HFF-Myc (cell line): ENCODE measurements at places on chromosomes 3 and 15.

- no peak for DNase-seq
Observed at GRCh38 chr15:92930054-92930621, 30.0 kb downstream of the CHD2 start.

DNA sequence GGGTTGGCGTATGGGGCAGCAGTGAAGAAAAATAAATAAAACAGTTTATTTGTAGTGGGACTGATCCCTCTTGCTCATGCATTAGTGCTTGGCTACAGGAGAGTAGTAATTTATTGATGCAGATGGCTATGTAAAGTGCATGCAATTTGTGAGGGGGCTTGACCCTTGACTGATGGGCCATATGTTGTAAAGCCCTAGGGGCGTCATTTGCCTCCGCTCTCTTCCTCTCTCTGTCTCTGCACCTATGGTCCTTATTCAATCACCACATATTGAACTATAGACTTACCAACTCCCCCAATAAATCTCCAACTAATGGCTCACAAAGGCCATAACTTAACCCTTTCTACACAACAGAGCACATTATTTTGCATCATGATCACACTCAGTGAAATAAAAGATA lies 227.7 kb downstream of the ROBO2 start:
- no peak for DNase-seq

DNA sequence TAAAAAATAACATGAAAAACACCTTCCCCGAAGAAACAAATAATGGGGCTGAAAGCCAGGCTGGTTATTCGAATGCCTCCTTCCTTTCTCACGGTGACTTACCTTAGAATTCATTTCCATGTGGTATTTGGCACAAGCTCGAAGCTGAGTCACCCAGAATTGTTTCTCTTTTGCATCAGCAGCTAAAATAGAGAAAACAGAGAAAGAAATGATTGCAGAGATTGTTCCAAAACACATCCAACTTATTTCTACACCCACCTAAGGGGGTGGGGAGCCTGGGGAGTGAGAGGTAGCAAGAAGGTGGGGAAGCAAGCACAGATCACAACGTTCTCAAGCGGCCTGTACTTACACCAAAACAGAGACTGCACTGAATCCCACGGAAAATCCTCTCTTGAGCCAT lies 104.7 kb downstream of the OSBPL10 start:
- DNase-seq, result no peak

- no peak for DNase-seq
Observed at GRCh38 chr3:100419406-100419805, 18.1 kb downstream of the LNP1 start.

DNA sequence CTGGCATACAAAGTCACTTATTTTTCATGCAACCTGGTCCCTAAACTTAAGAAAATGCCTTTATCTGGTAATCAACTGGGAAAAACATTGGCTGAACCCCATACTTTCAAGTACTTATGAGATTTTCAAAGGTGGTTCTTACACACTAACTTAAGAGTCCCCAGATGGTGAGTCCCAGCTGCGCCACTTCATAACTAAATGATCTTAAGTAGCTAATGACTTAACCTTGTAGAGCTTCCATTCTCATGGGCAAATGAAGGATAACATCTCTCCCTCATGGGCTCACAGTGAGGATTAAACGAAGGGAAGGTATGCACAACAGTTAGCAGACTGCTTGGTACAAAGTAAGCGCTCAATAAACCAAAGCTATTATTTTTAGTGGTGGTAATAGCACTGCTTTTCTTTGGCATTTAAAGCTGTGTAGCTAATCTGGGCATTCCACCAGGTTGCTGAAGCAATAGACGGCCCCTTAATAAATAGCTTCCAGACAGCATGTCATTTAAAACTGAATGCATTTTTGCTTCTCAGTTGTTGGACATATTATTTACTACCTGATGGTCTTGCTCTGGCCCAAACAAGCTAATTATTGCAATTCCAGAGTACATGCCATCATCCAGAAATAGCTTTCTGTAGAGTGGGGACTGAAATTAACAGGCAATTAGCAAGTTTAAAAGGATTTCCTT lies 55.4 kb downstream of the LIPC start:
- no peak for DNase-seq

GRCh38 chr3:148911173-148911572 lies 46.1 kb downstream of the CPA3 start:
- no peak for DNase-seq

DNA sequence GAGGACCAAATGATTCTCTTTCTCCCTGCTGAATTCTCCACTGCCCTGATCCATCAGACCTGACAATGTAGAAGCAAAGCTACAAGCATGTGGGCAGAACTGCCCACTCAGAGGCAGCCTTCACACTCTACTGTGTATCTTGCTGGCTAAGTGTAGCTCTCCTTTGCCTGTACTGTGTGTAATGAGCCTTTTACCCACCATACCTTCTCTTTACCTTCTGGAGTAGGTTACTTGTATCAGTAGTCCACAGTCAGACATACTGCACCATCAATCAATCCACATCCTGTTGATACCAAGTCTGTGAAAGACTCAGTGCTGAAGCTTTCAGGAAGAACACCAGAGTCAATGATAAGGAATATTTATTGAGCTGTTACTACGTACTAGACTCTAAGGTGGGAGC lies 440.7 kb upstream of the ARHGEF26 start:
- DNase-seq, result no peak

DNA sequence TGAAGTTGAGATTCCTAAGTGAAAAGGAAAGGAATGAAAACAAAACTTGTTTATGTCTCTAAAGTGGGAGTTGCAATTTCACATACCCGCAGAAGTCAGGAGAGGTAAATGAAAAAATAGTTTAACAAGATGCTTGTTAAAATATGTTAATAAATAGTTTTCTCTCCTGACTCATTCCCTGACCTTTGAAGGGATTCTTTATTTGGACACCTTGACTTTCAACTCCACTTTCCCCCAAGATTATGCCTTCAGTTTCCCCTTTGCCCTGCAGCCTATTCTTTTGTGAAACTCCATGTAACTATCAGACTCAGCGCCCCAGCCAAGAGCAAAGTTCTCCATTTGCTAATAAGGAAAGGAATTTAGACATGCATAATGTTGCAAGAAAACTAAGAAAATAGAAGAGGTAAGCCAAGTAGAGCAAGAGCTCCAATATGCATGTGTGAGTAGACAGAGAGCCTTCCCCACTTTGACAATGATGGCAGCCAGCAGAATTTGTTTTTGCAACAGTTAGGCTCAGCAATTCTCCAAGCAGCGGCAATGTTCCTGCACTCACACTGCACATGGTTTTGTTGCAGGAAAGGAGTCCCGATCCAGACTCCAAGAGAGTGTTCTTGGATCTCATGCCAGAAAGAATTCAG lies 61.2 kb downstream of the CD200 start:
- no peak for DNase-seq

DNA sequence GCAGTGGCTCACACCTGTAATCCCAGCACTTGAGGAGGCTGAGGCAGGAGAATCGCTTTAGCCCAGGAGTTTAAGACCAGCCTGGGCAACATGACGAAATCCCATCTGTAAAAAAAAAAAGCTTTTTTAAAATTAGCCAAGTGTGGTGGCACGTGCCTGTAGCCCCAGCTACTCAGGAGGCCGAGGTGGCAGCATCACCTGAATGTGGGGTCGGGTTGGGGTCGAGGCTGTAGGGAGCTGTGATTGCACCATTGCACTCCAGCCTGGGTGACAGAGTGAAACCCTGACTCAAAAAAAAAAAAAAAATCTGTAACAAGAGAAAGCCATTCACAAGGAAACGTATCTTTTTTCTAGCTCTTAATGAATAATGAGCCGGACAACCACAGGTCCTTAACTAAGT lies 74.7 kb upstream of the DLG1 start:
- no peak for DNase-seq

- DNase-seq, result no peak
Observed at GRCh38 chr15:48855501-48856440, 22.2 kb upstream of the EID1 start.

GRCh38 chr3:62582495-62583172 lies 209.3 kb upstream of the FEZF2 start:
- no peak for DNase-seq

- DNase-seq, result no peak
Observed at GRCh38 chr3:157101486-157101885, 58.5 kb downstream of the CCNL1 start.

DNA sequence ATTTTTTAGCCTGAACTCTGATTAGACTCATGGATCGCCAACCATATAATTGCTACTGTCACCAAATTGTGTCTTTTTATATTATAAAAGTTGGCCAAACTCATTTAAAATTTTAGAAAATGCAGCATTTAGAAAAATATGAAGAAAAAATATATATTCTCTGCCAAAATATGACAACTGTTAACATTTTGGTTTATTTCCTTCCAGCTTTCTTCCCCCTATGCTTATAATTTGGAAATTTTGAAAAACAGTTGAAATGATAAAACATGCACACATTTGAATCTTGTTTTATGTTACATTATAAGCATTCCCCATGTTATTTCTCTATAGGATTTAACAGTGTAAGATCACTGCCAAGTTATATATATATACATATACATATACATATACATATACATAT lies 1112.8 kb downstream of the TUSC7 start:
- DNase-seq, result no peak

GRCh38 chr3:175879417-175879816 lies 1020.3 kb downstream of the NAALADL2 start:
- DNase-seq, result no peak

DNA sequence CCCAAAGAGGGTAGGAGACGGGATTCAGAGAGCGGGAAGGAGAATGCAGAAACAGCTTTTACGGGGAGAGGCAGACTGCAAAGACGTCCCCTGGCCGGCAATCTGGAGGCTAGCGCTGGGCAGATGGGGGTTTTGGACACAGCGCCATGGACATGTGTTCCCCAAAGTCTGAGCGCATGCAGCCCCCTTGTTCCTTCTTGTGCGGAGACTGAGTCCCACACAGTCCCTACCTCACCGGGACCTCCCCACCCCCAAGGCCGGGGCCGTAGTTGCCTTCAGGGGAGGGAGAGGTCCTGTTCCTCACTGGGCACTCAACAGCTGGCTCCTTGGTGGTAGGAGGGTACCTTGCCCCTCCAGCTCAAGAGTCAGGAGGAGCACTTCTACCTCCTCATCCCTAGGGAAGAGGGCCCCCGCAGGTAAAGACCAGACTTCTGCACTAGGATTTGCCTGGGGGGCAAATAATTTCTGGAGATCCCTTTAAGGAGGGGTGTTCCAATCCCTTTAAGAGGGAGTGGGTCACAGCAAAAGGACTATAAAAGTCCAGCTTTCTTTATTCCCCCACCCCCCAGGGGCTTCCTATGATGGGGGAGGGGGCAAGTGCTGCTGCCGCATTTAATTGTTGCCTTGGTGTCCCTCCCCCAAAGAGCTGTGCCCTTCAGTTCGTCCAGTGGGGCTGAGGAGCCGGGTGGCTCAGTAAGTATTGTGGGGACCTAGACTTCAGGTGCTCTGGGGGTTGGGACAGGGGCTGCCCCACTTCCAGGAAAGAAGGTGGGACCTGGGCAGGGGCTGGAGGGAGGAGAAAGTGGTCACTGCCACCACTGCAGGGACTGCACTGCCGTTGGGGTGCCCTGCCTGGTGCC lies 3.6 kb upstream of the BAHD1 start:
- no peak for DNase-seq

- DNase-seq, result no peak
Observed at GRCh38 chr15:75416584-75416983, 34.9 kb downstream of the SIN3A start.

- DNase-seq, result no peak
Observed at GRCh38 chr15:94253742-94254141, 22.4 kb downstream of the MCTP2 start.

- no peak for DNase-seq
Observed at GRCh38 chr3:73653351-73653750, 28.6 kb upstream of the PDZRN3 start.

GRCh38 chr15:100167884-100168375 lies 173.8 kb downstream of the ADAMTS17 start:
- no peak for DNase-seq

- DNase-seq, result no peak
Observed at GRCh38 chr3:100087198-100087597, 27.1 kb downstream of the FILIP1L start.

DNA sequence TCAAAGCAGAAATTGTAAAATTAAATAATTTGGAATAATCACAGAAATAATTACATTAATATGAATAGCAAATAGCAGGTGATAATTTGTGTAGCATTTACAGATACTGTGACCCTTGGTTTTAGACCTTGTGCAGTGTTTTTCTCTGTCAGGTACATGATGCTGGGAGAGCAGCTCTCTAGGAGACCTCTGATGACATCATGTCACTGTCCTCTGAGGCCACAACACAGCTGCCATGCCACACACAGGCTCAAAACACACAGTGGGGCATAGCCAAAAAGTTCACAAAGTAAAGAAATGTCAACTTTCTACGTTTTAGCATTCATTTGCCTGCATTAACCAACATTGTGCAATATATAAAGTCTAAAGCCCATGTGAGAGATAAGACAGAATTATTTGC lies 71.8 kb upstream of the ZBTB20 start:
- DNase-seq, result no peak

DNA sequence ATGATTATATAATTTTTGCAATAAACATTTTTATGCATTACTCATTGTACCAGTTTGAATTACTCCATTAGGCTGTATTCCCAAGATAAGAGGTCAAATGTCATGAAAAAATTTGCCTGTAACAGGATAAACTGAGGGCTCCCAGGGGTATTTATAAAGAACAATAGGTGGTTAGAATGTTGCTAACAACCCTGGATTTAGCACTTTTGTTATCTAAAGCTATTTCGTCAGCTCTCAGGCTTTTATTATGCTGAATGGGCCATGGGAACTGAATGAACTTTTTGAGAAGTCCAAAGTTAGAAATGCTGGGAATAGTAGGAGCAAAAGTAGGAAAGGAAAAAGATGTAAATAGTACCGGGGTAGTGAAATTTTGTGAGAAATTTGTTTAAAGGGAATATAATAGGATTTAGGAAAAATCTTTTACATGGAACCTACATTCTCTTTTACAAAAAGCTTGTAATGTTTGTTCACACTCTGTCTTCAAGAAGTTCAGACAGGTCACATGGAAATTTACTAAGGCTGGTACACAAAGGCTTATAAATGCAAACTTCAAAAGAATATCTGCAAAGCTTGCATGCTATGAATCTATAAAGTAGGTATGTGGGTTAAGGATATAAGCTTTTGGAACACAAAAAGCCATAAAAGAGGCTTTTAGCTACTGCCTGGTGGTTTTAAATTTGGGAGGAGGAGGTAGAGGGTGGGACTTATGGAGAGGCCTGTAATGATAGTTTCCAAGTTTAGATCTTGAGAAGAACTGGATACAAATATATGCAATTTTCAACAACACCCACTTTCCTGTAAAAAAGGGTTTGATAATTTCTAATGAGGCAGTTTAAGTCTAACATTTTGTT lies 445.8 kb upstream of the NAALADL2 start:
- DNase-seq, result no peak

DNA sequence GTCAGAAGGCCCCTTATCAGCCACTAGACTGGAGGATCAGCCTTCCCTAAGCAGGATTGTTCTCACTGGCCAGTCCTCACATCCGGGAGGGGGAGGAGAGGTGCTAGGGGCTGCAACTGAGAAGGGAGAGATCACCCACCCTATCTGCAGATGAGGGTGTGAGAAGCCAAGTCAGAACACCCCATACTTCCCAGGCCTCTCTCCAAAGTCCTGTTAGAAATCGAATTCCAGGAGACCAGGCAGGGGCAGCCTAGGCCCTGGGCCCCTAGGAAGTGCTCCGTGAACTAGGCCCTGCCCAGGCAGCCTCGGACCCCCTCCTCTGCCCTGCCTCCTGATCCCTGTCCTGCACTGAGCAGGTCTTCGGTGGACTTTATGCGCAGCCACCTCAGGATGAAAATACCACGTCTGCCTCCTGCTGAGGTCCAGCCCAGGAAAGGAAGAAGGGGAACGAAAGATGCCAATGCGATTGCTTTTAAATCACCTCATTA lies 933 bp downstream of the DZIP1L start:
- no peak for DNase-seq

- no peak for DNase-seq
Observed at GRCh38 chr15:75339531-75340240, 3.8 kb downstream of the COMMD4 start.

GRCh38 chr3:145678401-145678800 lies 482.6 kb downstream of the PLOD2 start:
- no peak for DNase-seq
